IPS-NIHi11 (cell line): ENCODE measurements at places on chromosomes 2 and 18.

DNA sequence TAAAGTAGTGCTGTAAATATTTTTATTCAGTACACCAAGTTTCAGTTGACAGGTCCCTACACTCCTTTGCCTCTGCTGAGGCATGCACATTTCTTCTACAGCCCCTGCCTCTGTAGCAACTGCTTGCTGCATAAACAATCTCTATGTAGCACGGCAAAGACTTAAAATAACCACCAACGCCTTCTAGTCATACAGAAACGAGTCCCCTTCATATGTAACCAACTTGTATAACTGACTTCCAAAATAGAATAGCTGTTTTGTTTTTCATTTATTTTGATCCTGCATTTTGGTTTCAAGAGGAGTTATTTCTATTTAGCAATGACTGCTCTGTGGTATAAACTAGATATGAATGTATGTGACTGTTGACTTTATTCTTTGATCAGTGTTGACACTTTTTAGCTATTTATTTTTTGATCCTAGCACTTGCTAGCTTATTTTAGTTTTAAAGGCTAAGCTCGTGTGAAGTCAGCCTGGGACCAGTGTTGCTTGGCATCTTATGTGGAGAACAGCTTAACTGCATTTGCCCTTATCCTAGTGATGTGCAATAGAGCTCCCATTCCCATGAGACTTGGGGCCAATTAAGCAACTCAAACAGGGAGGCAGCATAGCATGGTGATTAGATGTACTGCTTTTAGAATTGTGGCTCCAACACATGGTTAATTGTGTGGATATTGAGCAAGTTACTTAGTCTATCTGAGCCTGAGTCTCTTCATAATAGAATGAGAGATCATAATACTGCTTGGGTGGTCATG, 79.6 kb downstream of the HRH4 start:
- DNase-seq: no peak

- no peak for DNase-seq
These were observed 2.1 kb upstream of the FBLN7 start for GRCh38 chr2:112136096-112136495.

DNA sequence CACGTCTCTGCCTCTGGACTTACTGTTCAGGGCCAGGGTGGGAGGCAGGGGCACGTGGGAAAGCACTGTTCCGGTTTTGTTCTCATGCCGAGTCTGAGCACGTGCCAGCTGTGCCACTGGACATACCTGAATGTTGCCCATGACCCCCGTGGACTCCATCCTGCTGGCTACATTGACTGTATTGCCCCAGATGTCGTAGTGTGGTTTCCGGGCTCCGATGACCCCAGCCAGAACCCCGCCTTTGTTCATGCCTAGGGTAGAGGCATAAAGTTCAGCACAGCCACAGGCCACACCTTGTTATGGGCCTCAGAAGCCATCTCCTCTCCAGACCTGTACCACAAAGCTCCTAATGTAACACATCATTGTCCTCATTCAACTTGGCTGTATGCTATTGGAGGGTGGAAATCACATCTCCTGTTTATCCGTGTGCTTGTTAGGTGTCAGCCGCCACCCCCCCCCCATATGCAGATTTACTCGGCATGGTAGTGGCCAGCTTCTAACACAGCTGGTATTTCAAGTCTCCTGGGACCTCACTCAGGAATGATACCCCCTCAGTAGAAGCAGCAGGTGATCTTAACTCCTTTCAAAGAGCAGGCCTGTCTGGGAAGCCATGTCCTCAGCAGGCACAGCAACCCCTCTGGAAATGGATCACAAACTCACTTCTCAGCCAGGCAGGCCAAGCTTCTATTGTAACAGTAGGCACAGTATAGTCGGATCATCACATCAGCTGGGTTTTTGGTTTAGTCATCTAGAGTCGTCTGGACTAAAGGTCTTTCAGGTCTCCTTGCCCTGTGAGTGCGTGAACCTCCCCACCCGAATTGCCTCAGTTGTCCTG, 27.6 kb downstream of the CENPO start:
- peak; percentile 20 for DNase-seq

GRCh38 chr2:186459009-186459408, 27.1 kb upstream of the ZC3H15 start:
- no peak for DNase-seq

DNA sequence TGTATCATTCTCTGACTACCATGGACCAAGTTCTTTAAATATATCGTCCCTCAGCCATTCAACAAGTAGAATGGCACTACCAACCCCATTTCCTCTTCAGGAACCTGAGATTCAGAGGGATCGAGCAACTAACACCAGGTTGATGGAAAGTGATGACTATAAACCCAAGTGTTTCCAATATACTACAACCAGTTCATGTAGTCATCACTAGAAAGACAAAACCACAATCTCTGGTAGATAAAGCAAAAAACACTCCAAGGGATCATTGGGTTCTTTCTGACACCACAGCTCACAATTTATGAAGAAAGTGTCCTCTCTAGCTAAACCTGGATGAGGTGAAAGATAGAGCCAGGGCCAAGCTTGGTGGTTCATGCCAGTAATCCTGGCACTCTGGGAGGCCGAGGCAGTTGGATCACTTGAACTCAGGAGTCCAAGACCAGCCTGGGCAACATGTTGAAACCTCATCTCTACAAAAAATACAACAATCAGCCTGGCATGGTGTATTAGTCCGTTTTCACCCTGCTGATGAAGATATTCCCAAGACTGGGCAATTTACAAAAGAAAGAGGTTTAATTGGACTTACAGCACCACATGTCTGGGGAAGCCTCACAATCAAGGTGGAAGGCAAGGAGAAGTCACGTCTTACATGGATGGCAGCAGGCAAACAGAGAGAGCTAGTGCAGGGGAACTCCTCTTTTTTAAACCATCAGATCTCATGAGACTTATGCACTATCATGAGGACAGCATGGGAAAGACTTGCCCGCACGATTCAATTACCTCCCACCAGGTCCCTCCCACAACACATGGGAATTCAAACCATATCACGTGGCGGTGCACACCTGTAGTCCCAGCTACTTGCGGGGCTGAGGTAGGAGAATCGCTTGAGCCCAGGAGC, 2.2 kb downstream of the CD226 start:
- DNase-seq: no peak

GRCh38 chr2:48098539-48098938, 192.2 kb upstream of the FBXO11 start:
- DNase-seq: no peak

DNA sequence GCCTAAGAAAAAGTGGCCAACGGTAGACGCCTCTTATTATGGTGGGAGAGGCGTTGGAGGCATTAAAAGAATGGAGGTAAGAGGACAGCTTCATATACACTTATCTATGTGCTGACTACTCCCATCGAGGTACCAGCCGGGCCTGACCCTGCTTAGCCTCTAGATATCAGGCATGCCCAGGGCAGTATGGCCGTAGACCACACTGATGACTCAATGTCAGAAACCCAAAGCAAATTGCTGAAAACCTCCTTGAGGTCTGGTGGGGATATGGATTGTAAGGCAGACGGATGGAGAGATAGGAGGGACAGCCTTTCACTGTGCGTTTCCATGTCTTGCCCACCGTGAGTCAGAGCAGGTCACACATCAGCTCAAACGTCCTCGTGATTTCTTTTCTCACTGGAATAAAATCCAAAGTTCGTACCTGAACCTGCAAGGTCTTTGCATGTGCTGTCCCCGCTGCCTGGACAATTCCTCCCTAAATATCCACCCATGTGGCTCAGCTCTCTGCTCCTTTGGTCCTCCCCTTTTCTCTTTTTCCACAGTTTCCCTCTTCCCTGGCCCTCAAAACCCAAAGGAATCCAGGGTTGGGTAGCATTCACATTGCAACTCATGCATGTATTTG, 168.9 kb downstream of the ANTXR1 start:
- no peak for DNase-seq

DNA sequence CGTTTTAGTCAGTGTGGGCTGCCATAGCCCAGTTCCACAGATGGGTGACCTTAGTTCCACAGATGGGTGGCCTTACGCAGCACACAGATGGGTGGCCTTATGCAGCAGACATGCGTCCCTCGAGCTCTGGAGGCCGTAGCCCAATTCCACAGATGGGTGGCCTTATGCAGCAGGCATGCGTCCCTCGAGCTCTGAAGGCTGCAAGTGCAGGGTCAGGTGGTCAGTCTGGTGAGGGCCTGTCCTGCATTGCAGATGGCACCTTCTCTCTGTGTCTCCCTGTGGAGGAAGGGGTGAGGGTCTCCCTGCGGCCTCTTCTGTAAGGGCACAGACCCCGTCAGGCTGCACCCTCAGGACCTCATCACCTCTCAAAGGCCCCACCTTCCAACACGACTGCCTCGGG, 189.5 kb upstream of the TPO start:
- no peak for DNase-seq

- DNase-seq: no peak
These were observed 87.9 kb downstream of the OSBPL6 start for GRCh38 chr2:178282075-178282815.

DNA sequence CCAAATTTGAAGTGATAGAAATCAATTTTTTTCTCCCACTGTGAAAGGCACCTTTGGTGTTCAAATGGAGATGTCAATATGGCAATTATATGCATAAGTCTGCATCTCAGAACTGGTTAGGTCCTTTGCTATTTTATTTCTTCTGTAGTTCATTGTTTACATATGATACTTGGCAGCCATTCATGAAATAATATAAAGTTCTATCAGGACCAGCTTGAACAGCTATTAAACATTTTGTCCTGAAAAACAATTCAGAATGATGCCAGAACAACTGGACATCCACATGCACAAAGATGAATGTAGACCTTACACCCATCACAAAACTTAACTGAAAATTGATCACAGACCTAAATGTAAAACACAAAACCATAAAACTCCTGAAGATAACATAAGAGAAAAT, 41.8 kb upstream of the ARHGAP28 start:
- DNase-seq: no peak

DNA sequence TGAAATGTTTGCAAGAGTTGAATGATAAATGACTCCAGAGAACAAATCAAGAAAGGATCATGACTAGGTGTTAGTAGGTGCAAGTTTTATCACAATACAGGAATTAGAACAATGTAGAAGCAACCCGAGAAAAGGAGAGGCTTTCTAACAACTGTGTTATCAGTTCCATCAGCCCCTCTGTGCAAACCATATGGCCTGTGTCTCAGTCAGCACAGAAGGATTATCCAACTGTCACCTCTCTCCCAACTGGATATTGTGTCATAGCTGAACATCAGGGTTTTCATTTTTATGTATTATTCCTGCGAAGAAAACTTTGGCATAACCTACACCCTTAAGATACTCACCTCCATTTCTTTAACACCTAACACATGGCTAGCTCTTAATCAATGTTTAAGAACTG, 321.6 kb upstream of the RND3 start:
- DNase-seq: no peak

DNA sequence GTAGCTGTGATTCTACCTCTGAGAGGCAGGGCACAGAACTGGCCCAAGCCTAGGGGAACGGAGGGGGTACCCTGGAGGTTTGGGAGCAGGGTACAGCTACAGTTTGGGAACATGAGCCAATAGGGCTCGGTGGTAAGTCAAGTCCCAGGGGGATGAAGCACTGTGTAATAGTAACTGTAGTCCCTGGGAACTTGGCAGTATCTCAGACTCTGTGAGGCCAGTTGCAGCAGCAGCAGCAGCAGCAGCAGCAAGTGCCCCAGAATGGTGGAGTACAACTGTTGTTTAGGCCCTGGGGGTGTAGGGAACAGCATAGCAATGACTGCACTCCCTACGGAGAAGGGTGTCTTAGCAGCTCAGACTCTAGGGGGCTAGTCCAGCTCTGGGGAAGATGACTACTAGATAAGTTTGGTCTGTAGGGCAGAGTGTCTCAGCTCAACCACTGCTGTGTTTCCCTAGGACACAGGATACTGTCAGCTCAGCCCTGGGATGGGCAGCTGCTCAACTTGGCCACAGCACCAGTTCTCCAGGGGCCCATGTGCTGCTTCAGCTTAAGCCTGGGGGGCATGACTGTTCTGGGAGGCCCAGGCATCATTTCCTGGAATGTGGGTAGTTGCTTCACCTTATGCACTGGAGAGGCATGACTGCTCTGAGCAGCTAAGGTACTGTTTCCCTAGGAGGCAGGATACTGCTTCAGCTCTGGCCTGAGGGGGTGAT, 20.5 kb downstream of the CARF start:
- no peak for DNase-seq

GRCh38 chr18:6382963-6383362, 31.7 kb downstream of the L3MBTL4 start:
- DNase-seq: no peak

DNA sequence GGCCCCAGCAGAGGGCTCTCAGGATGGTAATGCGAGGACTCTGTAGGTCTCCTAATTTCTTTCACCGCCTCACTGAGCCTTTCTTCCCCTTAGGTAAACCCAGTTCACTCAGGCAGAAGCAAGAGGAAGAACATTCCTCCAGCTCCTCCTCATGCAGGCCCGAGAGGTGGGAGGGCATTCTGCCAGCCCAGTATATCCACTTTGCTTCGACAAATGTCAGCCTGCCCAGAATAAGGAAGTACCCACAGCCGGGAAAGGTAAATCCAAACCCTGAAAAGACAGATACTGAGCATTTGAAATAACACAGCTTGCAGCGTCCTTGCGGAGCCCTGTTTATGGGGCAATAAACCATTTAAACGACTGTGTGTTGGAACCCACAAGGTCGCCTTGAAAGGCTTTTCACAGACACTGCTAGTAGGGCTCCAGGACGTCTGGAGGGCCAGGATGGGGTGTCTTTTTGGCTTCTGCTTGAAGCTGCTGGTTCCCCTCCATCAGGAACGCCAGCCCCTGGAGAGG, 63.0 kb upstream of the STPG4 start:
- DNase-seq: peak; percentile 34

GRCh38 chr18:7725897-7726296, 158.8 kb downstream of the PTPRM start:
- no peak for DNase-seq

DNA sequence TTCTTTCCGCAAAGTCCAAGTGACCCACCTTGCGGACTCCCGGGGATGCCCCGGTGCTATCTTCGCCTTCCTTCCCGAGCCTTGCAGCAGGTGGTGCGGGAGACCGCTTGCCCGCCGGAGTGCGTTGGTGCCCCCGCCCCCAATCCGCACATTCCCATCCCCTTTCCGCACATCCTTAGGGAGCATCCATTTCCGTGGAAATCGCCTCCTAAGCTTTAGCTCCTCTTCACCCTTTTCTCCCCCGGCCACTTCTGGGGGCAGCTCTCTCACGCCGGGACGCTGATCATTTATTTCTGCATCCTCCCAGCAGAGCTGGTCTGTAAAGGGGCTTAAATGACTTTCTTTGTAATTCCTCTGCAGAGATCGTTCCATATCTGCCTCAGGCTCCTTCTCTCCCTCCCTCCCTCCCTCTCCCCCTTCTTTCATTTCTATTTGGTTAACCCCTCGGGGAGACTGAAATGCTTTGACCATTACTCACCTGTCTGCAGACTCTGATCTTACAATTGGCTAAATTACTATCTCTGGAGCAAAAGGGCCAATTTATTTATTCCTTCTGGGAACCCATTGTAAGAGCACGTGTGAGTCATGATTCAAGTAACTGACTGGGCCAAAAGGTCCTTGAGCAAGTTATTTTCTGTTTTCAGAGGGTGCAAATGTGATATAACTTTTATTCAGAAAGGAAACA, 1.3 kb upstream of the LYPD1 start:
- DNase-seq: peak; percentile 28

- DNase-seq: no peak
These were observed 23.9 kb upstream of the GNAL start for GRCh38 chr18:11665146-11665545.

GRCh38 chr2:100419915-100420314, 2.4 kb upstream of the CHST10 start:
- DNase-seq: no peak
